ENCODE measurements at places on chromosomes 1 and 21. TPM values are rescaled to one million over a fixed set of nuclear protein-coding genes. Genes with fewer than 3 reads are reported as not detected.

- no peak for DNase-seq
Observed at GRCh38 chr1:227883073-227883520, 64.6 kb downstream of the WNT9A start.

- no peak for DNase-seq
Observed at GRCh38 chr1:233707153-233707879, 93.4 kb downstream of the KCNK1 start.

GRCh38 chr1:228262475-228262874 is 54.6 kb downstream of the OBSCN start:
- no peak for DNase-seq

The RXFP4 gene
- total RNA-seq = not detected

The SHE gene
- 0.05 TPM for total RNA-seq
